Activated CD8-positive, alpha-beta memory T cell treated with anti-CD3 and anti-CD28 coated beads, Interleukin-2, amount 50 U/mL, for 4 hours (primary cell): ENCODE measurements at places on chromosomes 2 and 18.

DNA sequence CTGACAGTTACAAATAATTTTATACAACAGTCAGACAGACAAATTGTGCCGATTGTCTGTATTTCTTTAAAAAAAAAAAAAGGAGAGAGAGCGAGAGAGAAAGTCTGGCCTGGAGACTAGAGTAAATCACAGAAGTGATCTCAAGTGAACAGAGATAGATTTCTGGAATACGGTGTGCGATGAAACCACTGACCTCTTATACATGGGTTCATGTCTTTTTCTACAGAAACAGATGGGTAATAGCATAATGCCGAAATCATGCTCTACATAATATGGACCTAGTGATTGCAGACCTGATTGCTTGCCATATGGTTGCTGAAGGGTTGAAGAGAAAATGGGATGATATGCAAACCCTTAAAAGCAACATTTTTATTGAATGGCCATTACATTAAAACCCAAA, 403.3 kb upstream of the FANCL start:
- no peak for DNase-seq

GRCh38 chr2:45889053-45889452, 237.6 kb downstream of the PRKCE start:
- no peak for DNase-seq

- DNase-seq: no peak
Observed at GRCh38 chr2:152466041-152466440, 131.1 kb downstream of the FMNL2 start.

GRCh38 chr18:67426486-67426885, 90.0 kb downstream of the DSEL start:
- no peak for DNase-seq

- DNase-seq: no peak
Observed at GRCh38 chr2:23379220-23379695, 5.7 kb upstream of the KLHL29 start.

GRCh38 chr2:207176247-207176646, 10.5 kb upstream of the KLF7 start:
- DNase-seq: no peak

DNA sequence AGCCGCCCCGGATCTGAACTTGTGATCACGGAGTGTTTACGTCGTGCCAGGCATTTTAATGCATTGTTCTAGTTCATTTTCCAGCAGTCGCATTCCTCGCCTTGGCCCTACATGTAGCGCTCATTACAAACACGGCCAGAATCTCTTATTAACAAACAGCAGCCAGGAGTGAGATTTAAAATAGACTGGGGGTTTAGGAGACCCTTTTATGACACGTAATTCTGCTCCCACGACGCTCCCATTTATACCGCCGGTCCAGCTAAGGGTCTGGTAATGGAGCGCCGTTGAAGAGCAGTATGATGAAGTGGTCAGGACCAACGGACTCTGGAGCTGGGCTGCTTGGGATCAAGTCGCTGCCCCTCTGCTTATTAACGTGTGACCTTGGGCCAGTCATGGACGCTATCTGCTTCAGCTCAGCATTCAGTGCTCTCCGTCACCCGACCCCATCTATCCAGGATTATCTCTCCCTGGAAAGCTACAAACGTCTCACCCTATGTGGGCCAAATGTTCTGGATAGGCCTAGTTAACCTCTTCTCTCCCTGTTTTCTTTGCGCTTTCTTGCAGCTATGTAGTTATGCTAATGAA, 745 bp downstream of the MSH2 start:
- no peak for DNase-seq

- no peak for DNase-seq
Observed at GRCh38 chr18:51168960-51169662, 28.4 kb downstream of the MEX3C start.

GRCh38 chr18:14908541-14908940, 160.6 kb downstream of the ANKRD30B start:
- DNase-seq: no peak

DNA sequence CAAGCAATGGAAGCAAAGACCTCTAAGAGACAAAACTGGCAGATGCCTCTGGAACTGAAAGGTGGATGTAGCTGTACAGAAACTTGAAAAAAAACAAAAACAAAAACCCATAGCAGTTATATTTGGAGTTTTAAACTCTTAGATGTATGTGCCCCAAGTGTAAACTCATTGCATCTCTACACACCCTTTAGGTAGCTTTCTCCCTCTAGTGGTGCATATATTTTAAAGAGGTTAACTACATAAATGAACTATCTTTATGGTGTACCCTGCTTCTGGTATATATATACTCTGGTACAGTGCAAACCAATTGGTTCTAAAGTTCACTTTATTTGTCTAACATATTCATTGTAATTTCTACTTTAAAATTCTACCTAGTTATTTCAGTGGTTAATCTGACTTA, 518.2 kb downstream of the NRXN1 start:
- DNase-seq: no peak

GRCh38 chr2:29920130-29920577, 1.2 kb downstream of the ALK start:
- peak; percentile 30 for DNase-seq

GRCh38 chr2:191020742-191021381, 6.9 kb upstream of the STAT1 start:
- DNase-seq: peak; percentile 31

DNA sequence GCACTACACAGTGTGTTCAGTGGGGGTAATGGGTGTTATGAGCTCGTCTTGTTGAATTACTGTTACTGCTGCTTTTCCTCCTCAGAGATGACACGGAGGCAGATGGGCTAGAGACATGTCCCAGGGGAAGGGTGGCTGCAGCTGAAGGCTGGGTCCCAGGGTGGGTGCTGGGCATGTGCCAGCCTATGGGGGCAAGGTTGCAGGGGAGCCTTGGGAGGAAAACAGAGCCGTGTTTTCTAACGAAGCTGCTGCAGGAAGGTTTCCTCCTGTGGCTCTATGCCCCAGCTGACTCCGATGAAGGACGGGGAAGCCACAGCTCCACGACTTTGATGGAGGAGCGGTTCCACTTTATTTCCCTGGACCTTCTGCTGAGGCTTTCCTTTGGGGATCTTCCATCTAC, 42.4 kb downstream of the ASB18 start:
- DNase-seq: no peak

- DNase-seq: no peak
Observed at GRCh38 chr2:222884805-222885424, 24.1 kb downstream of the ACSL3 start.

DNA sequence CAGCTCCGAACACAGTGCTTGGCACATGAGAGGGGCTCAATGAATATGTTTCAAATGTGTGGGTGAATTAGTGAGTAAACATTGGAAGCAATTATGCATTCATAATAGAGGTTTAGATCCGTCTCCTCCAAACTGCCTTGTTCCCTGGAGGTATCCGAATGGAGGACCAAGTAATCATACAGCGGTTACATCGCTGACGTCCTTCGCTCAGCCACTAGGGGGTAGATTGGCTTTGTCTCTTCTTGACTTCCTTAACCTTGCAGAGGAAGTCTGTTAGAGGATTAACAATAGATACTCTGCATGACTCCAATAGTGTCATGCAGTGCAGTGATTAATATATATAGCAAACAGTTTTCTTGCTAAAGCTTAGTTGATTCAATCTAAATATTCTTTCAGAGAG, 517.0 kb downstream of the PTPRM start:
- no peak for DNase-seq

GRCh38 chr2:67996772-67997527, 65.9 kb downstream of the C1D start:
- no peak for DNase-seq

DNA sequence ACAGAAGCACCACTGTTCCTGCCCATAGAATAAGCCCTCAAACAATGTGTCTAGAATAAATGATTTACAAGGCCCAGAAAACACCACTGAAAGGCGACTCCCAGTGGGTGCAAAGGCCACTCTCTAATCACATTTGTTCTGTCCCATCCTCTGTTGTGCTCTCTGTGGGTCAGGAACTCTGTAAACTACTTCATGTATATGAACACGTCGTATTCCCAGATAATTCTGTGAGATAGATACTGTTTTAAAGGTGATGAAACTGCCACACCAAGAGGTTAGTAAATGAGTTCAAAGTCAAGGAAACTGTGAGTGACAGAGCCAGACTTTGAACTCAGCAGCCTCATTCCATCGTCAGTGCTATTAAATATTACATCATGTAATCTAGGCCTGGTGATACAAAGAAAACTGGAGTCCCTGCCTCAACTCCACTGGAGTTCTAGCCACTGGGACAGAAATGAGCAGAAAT, 269.7 kb upstream of the DCC start:
- DNase-seq: no peak

GRCh38 chr2:150459281-150459680, 28.2 kb downstream of the RND3 start:
- no peak for DNase-seq

DNA sequence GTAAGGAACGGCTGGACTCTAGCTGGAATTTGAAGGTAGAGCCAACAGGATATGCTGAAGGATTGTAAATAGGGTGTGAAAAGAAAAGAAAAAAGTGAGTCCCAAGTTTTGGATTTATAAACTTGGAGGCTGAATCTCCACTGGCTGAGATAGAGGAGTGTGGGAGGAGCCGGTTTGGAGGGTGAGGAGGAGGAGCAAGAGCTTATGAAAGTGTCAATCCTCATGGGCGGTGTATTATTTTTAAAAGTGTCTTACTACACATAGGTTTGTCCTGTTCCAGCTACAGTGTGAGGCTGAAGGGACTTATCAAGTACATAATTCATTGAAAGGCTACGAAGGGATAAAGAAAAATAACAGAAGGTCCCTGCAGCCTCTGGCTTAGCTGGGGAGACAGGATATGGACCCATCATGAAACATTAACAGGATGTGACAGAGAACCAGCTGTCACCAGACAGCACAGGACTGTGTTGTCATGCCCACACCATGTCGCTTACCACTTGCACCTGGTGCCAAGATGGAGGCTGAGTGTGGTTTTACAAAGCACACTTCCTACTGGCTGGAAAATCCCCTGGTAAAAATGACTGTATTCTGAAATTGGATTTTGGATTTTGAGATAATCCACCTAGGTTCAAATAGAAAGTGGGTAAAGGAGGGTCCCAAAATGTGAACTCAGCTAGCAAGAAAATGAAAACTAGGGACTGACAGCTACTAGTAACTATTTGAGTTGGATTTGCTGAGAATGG, 2.5 kb upstream of the MREG start:
- peak; percentile 26 for DNase-seq

DNA sequence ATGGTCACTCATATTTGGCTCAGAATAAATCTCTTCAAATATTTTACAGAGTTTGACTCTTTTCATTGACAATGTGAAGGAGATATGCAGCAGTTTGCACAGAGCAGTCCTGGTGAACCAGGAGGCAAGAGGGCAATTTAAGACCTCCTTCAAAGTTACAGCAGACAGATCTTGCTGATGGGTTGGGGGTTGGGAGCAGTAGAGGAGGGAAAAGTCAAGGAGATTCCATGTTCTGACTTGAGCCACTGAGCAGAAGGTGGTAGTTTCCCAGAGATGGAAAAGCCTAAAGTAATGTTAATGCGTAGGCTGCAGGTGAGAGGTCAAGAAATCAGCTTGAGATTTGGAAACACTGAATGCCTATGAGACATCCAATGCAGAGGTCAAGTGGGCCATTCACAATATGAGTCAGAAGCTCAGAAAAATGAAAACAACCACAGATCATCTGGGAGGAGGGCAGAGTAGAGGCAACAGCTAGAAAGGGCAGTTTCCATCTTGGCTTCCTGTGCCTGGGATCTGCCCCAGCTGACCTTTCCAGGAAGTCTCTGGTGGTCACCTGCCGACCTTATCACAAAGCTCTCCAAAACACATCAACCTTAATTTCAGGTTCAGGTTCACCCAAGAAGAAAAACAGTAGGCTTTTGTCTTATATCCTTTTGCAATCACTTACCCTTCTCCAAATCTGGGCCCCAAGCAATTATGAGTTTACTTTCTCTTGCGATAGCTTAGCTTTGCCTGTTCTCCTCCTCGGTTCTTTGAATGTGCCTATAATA, 197.5 kb upstream of the ARL4C start:
- DNase-seq: no peak

DNA sequence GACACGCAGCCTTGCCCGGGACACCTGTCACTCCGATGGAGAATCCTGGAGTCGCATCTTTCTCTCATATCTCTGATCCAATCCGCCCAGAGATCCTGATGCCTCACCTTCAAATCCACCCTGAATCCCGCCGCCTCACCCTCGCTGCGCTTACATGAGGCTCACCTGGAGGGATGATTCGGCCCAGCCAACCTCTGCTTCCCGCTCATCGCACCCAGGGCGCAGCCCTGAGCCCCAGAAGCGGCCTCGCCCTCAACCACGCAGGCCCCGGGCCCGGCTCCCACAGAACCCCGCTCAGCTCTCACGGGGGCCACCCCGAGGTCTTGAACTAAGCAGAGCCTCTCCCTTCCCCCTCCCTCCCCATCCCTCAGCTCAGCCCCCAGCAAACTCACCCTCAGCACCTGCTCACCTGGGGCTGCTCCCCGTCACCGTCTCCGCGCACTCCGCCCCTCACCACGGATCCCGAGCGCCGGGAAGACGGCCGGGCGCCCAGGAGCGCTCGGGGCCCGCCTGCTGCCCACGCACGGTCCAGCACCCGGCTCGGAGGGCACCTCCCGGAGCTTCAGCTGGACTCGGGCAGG, 160.0 kb downstream of the NDUFA10 start:
- DNase-seq: no peak

DNA sequence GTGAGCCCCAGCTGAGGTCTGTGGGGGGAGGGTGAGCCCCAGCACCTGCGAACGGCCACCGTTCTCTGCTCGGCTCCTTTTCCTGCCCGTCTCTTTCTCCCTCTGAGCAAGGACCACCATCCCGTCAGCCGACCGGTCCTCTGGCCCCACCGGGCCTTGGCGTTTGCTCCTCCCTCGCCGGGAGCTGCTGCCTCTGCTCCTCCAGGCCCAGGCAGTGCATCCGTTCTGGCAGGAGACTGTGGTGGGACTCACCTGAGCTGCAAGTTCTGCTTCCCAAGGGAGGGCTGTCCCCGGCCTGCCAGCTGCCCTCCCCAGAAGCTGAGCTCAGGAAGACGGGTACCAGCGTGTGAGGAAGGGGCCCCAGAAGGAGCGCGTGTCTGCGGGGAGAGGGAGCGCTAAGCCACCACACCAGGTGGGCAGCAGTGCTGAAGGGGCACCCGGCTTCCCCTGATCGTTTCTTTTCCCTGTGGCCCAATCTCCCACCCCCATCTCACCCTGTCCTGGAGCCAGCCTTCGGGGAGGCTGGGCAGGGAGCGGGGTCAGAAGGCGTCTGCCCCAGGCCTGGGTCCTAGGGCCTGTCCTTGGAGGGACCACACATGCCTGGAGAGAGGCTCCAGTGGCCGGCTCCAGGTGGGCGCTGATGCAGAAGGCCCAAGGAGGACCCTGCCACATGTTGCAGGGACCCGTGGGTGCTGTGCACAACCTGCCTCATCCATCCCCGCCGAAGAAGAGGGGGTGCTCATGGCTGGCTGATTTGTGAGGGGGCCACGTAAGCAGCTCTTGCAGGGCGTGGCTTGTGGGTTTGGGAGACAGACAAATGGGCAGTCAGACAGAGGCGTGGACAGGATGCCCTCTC, 2.5 kb upstream of the RTP5 start:
- DNase-seq: no peak

- no peak for DNase-seq
Observed at GRCh38 chr2:238887616-238888015, 39.7 kb downstream of the TWIST2 start.

GRCh38 chr2:46327627-46328026, 30.4 kb downstream of the EPAS1 start:
- DNase-seq: no peak

- no peak for DNase-seq
Observed at GRCh38 chr2:10368491-10369231, 66.0 kb downstream of the HPCAL1 start.
